CD4-positive, alpha-beta T cell treated with Interleukin-12 subunit alpha and Interleukin-12 subunit beta, for 1 hour (primary cell): ENCODE measurements at places on chromosomes 5 and 9.

DNA sequence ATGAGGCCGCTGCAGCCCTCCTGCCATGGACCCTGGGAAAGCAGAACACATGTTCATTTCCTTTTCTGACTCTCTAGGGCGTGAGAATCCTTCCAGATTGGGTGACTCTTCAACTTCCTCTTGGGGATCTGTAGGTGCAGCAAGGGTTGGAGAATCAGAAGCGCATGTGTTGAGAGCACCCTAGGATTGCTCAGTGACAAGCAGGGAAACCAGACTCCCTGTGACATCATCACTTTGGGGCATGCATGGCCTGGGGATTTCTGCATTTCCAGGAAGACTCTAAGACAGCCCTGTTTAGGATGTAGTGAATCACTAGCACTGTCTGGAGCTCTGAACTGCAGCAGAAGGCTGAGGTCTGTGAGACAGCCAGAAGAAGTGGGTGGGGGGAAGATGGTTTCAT lies 15.1 kb upstream of the LCP2 start:
- peak; percentile 76 for DNase-seq

DNA sequence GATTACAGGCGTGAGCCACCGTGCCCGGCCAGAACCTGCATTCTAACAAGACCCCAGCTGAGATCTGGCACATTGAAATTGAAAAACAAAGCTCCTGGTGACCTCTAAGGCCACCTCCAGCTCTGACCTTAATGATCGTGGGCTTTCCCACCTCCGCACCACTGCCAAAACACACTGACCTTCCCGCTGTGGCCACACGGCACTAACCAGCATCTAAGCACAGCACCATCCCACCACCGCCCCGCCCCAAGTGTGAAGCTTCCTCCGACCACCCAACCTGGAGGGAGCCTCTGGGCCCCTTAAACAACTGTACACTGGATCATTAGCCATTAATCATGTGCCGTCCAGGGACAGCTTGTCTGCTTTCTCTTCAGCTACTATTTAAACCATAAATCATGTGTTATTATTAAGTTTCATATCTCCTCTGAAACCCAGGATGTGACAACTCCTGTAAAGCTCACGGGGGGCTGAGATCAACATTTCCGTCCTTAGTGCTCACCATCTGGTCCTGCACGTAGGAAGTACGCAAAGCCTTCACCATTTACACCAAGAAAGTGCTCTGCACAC lies 80.6 kb downstream of the COL23A1 start:
- DNase-seq: no peak

GRCh38 chr5:179867079-179867465 lies 8.5 kb upstream of the MRNIP start:
- DNase-seq: no peak

GRCh38 chr9:126687930-126688461 lies 74.3 kb downstream of the LMX1B start:
- DNase-seq: no peak

DNA sequence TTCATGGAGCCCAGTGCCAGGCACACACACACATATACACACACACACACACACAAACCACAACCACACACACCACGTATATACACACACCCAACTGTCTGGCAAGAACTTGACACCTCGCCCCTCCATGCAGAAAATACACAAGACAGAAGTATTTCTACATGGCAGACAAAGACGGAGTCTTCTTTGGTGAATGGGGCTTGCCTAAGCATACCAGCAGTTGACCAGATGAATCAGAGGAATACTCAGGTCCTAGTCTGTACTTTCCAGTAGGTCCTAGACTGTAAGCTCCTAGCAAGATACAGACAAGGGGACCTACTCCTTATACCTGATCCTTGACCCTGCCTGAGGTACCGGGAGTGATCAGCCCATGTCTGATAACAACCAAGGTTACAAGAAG lies 60.1 kb downstream of the SIL1 start:
- no peak for DNase-seq

DNA sequence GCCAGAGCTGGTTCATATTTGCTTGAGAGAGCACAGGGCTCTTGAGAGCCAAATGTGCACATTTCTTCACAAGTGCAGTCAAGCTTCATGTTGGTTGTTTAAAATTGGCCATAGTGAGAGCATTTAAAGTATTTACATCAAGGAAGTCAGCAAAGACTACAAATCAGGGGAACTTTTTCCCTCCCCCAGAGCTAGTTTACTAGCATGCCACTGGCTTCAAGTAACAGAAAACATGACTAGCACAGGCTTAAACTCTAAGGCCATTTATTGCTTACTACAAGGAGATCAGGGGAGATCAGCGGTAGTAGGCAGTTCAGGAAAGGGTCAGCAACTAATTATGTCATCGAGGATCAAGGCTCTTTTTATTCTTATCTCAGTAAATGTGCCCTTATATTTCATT lies 11.0 kb upstream of the CCDC171 start:
- DNase-seq: no peak

DNA sequence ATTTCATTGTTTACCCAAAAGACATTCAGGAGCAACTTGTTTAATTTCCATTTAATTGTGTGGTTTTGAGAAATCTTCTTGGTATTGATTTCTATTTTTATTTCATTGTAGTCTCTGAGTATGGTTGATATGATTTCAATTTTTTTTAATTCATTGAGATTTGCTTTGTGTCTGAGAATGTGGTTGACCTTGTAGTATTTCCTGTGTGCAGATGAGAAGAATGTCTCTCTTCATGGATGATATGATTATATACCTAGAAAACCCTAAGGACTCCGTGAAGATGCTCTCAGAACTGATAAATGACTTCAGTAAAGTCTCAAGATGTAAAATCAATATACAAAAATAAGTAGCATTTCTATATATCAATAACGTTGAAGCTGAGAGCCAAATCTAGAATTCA lies 202.4 kb upstream of the CDH9 start:
- DNase-seq: no peak

DNA sequence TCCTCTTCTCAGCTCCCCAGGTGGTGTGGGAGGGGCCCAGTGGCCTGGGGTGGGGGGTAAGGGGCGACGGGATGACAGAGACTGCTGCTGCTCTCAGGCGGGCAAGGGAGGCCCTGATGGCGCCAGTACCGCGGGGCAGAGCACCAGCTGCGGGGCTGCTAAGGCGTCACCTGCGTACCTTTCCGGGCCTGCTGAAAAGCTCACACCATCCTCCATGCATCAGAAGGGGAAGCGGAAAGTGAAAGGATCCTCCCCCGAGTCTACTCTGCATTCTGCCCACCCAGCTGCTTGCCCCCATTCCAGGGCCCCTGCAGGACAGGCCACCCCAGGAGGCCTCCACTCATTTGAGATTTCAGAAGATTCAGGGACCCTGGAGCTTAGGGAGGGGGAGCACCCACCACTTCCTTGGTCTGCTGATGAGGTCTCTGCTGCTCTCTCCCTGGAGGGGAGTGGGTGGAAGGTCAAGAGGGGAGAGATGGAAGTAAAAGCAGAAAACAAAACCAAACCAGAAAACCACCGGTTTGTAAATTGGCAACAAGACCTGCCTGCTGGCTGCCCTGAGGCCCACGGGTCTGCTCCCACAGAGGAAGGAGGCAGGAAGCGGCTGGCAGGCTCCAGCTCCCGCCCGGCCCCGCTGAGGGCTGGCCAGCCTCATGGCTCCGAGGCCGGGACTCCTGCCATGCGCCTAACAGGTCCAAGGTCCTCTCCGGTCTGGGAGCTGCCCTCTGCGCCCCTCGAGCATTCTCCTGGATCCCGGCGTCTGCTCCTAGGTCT lies 33.6 kb downstream of the PRRT1B start:
- peak; percentile 59 for DNase-seq

DNA sequence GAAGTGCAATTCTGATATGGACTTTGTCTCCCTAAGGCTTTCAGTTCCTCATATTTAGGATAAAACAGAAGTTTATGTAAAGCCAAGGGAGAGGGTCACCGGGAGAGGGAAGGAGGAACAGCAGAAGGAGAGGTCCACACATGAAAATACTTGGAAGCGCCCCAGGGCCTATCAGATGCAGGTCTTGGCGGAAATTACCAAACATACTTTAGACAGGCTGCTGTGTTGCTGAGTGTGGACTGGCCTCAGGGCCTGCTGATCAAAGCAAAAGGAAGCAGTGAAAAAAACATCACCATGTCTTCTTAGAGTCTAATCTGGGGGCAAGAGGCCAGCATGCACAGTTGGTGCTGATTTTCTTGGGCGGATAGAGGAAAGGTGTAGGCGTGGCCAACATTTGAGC lies 14.1 kb upstream of the NTRK2 start:
- DNase-seq: no peak

DNA sequence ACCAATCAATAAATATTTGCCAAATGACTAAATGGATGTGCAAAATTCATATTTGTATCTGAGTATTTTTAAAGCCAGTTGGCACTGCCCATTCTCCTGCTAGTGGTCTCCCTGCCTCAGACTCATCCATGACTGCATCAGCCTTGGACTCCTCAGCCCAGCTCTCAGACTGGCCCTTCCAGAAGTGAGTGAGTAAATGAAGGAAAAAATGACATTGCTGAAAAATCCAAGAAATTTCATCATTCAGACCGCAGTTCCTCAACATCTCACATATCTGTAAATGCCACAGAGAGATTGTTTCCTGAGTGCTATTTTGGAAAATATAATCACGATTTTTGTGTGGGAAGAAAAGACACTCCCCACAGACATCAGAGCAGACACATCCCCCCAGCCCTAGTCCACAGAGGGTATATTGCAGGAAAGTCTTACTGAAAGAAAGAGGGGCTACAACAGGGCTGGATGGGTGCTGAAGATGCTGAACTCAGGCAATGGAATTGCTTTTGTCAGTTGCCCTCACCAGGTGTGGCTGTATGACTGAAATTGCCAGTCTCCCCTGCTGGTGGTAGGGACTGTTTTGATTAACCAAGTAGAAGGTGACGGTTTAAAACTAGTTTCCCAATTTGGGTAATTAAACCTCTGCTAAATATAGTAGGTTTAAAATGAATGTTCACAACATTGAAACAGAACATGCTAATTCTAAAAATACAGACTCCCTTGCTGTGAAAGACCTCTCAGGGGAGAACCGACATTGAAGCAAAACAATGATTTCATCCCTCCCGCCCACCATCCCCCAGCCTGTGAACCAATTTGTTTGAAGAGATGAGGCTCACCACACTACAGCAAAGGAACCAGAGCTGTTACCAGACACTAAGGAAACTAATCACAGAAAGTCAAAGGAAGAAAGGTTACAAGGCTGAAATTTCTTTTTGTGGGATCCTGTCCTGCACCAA lies 158.8 kb downstream of the DEPDC1B start:
- DNase-seq: no peak

DNA sequence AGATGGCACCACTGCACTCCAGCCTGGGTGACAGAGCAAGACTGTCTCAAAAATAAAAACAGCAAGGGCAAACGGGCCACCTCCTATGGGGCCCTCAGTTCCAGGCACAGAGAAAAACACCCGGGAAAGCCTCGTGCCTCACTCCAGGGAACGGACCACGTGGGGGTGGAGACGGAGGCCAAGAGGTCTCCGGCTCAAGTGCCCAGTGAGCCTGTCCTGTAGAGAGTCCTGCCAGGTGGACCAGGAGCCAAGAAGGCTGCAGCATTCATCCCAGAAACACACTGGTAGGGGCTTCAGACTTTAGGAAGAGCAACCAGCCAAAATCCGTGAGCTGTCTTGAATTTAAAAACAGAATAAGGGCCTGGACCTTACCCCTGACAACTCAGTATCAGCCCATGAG lies 63.8 kb downstream of the C5orf15 start:
- DNase-seq: no peak

DNA sequence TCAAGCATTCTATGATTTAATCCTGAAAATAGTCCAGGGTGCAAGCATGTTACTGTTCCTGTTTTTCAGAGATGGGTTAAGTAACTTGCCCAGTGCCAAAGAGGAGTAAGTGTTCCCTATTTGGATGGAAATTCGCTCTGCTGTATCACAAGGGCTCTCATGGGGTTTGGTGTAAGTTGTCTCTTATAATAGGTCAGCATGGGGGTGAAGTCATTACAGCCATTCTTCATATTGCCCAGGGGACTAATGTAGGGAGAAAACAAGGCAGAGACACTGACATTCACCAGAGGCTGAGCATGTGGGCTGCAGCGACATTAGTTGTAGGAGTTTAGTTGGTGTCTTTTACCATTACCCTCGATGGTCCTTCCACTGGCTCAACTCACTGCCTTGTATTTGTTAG lies 142.1 kb upstream of the GLRA1 start:
- no peak for DNase-seq

DNA sequence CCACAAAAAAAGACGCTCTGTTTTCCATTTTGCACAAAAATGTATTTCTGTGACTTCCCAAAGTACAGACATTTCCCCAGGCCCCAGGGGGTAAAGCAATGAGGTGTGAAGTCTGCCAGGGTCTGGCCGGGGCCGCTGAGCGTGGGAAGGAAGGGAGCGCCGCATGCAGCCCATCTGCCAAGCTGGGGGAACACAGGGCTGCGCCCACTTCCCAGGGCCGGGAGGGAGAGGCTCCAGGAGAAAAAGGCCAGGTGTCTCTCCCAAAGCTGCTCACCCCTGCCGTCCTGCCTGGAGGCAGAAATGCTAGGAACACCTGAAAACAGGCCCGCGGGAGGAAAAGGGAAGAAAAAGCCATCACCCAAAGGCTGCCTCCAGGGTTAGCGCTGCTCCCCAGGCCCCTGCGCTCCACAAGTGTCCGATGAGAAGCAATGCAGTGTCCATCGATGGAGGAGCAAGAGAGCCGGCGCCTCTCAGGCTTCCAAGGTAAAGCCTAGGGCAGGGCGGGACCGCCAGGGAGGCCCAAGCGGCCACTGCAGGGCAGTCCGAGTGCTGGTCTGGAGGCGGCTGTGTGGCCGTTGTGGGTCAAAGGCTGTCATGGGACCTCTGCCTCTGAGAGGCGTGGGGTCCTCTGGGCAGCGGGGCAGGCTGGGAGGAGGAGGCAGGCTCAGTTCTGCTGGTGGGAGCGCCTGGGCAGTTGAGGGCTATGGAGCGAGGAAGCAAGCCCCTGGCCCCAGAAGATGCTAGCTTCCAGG lies 6.0 kb upstream of the ZDHHC12 start:
- DNase-seq: no peak

DNA sequence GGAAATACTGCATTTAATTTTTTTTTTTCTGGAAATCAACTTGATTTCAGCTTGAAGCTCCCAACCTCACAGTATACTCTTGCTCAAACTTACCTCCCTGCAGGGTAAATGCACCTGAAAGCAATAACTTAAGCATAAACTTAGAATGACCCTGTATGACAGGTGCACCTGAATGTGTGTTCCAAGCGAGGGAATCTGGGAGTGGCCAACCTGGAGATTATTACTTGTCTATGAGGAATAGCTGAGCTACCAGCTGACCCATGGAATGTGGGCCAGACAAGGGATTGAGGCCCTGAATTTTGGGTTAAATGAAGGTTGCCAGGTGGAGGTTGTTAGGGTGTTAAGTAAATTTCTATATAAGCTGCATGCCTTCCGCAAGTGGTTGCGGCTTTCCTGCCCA lies 140.6 kb downstream of the OSTF1 start:
- no peak for DNase-seq

DNA sequence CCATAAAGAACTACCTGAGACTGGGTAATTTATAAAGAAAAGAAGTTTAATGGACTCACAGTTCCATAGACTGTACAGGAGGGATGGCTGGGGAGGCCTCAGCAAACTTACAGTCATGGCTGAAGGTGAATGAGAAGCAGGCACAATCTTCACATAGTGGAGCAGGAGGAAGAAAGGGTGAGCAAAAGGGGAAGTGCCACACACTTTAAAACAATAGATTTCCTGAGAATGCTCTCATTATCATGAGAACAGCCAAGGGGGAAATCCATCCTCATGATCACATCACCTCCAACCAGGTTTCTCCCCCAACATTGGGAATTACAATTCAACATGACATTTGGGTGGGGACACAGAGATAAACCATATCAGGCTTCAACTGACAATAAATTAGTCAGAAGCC lies 664.9 kb downstream of the TAF11L14 start:
- no peak for DNase-seq
